NCI-H1092 (cell line): ENCODE measurements at places on chromosomes 3 and 15.

DNA sequence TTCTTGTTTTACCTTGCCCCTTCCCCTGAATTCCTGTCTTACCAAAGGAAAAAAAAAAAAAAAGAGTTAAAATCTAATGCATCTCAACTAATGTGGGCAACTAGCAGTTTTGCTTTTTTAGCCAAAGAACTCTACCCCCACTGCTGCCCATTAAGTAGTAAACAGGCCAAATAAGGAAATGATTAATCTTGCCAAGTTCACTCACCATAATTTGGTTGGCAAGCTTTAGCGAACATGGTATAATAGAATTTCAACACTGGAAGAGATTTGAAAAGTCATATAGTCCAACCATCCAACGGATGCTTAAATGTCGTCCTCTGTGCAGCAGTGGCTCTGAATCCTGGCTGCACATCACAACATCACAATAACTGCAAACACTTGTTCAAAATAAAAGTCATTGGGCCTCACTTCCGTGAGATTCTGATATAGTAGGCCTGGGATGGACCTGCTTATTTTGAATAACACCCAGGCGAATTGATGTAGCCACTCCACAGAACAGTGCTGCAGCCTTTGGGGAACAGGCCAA, 142.0 kb upstream of the UBE2E1 start:
- no peak for DNase-seq

DNA sequence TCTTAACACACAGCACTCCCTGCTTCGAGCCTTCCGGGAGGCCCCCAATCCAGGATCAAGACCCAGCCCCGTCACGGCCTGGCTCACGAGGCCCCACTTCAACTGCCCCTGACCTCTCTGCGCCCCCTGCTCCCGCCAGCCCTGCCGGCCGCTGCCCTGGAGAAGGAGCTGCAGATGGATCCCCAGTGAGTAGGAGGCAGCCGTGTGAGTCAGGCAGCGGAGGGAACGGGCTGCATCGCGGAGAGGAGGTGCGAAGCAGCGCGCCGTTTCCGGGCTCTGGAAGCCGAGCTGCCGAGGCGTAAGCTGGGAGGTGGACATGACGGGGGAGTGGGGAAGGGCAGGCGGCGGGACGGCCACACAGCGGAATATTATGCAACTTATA, 133.4 kb downstream of the TPRA1 start:
- DNase-seq: peak; percentile 47

DNA sequence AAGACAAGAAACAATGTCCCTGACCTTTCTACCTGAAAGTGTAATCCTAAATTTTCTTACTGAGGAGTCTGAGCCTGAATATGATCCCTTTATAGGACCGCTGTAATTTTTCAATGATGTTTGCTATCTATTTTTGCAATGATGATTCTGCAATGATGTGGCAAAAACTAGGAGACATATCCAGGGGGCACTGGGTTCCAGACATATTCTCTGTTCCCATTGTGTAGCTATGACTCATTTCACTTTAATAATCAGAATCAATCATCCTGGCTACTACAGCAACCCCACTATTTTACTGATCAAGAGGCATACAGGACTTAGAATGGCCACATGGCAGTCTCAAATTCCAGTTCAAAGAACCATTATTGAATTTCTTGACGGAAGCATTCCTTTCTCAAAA, 85.9 kb downstream of the AQR start:
- no peak for DNase-seq

GRCh38 chr3:131107637-131108433, 81.2 kb downstream of the NEK11 start:
- no peak for DNase-seq

- DNase-seq: no peak
Observed at GRCh38 chr15:80591471-80591870, 103.6 kb upstream of the ABHD17C start.

DNA sequence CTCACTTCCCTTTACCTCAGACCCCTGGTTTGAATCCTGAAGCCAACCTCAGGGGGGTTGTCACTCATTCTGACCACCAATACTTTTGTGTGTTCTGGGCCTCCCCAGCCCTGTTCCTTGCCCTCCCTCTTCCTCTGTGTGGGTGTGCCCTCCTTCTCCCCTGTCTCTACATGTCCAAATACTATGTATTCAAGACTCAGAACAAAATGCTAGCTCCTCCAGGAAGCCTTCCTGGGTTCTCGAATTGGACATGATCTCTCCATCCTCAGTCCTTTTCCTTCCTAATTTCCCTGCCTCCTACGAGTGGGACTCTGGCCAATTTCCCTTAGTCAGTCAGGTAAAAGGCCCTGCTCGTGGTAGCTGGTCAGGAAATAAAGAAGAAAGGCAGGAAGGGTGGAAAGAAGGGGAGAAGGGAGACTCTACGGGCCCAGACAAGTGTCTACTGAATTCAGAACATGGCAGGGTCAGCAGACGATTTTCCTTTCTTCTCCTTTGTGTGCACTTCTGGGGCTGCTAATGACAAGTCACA, 79.7 kb downstream of the BDH1 start:
- no peak for DNase-seq

- DNase-seq: no peak
Observed at GRCh38 chr15:68676011-68676605, 97.3 kb downstream of the CORO2B start.
